ENCODE measurements at places on chromosomes 7 and 10.

- DNase-seq = no peak
Observed at GRCh38 chr10:68816796-68817412, 10.4 kb upstream of the STOX1 start.

DNA sequence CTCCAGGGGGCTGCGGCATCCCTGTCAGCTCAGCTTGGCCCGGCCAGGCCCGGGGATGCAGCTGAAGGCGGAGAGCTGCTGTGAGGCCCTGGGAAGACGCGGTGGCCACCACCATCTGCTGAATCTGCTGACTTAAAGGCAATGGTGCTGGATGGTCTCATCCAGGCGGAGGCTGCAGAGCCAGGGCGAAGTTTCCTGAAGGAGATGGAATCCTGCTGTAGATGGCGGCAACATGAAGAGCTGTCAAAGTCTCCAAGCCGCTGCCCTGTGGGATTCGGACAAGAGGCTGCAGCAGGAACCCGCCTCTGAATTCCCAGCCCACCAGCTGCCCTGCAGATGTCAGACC is 200.1 kb downstream of the PTPRN2 start:
- no peak for DNase-seq

DNA sequence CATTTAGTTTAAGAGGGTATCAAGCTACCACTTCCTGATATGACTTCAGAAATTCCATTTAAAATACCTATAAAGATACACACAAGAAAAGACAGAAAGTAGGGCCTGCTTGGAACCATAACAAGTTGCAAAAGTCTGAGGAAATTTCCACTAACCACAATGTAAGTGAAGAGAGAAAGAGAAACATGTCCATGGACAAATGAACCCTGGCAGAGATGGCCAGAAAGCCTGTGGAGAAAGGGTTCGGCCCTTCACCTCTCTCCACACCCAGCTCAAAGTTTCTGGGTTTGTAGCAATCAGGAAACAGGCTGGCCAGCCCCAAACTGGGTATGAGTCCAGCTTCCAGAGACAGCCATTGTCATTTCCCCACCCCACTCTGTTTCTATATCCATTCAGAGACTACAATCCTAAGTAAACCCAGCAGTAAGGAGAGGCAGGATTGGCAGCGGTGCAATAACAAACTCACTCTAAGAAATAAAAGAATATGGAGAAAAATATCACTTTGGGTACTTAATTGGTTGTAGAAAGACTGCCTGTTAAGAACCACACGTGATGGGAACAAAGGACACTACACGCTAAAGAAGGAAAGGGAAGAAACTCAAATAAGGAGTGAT is 71.1 kb downstream of the STK17A start:
- no peak for DNase-seq

GRCh38 chr7:148754912-148755311 is 56.2 kb downstream of the CUL1 start:
- no peak for DNase-seq

All from aorta (tissue), 5 donors.